ENCODE measurements at places on chromosomes 1 and 21.

DNA sequence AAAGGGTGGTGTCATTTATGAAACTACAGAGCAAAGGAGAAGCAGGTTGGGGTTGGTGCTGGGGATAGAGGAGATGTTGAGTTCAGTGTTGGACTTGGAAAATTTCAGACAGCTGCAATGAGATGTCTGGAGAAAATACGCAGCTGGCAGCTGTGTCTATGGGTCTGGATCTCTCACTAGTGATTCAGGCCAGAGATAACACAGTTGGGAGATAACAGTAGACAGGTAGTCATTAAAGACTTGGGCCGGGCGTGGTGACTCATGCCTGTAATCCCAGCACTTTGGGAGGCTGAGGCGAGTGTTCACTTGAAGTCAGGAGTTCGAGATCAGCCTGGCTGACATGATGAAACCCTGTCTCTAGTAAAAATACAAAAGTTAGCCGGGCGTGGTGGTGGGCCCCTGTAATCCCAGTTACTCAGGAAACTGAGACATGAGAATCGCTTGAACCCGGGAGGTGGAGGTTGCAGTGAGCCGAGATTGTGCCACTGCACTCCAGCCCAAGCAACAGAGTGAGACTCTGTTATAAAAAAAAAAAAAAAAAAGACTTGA, 2.5 kb upstream of the TFAP2E start:
- DNase-seq = no peak

DNA sequence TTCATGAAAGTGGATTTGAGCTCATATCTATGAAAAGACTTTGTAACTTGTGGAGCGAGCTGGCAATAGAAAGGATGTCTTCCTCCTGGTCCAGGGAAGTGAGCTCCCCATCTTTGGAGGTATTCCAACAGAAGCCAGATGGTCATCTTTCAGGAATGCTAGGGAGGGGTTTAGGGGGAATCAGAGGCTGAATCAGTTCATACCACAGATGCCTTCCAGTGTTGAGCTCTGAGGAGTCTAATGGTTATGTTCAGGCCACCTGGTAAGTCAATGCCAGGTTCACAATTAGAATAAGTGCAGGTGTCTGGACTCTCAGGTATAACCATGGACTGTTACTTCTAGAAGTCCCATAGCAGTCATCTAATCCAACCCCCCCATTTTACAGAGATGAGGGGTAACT, 119.1 kb downstream of the ACTL8 start:
- no peak for DNase-seq

- no peak for DNase-seq
Measured at GRCh38 chr1:24915816-24916602, 14.1 kb downstream of the RUNX3 start.

GRCh38 chr1:7247791-7248548, 462.7 kb downstream of the CAMTA1 start:
- no peak for DNase-seq

GRCh38 chr21:40507978-40508377, 339.0 kb downstream of the DSCAM start:
- DNase-seq = no peak

Measured in GM13977 (cell line).